ENCODE measurements at places on chromosomes 13 and 19.

DNA sequence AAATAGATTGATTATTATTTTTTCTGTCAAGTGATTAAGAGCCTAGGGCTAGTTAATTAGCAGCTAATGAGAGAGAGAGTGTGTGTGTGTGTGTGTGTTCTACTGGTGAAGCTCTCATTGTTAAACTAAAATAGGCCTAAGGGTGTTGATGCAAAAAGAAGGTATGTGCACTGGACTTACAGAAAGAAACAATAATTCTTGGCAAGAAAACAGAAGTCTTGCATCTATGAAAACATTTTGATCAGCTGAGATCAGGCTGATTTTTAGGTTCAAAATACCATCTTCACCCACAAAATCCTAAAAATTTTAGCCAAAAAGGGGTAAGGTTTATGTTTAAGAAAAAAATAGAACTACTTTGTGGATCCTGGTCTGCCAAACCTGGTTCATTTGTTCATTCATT lies 106.5 kb downstream of the POSTN start:
- DNase-seq = no peak

DNA sequence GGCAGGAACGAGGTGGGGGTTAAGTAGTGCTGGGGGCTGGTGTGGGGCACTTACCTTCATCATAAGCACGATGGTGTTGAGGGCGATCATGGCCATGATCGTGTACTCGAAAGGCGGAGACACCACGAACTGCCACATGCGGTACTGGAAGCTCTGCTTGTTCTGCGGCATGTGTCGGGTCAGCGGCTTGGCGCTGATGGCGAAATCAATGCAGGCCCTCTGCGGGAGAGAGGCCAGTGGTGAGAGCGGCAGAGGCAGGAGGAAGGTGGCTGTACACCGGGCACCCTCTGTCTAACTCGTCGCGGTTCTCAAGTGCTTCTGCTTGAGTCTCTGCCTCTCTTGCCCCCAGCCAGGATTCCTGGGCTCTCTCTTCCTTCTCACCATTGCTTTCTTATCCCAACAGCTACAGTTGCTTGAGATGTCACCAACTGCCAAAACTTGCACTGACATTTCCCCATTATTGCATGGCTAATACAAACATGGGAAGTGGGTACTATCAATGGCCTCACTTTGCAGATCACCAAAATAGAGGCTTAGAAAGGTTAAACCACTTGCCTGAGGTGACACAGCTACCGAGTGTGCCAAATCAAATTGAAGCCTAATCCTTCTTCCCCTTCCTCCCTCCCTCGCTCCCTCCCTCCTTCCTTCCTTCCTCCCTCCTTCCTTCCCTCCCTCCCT lies 105.0 kb downstream of the IER2 start:
- no peak for DNase-seq

- no peak for DNase-seq
Measured at GRCh38 chr13:111436446-111436845, 116.0 kb downstream of the TEX29 start.

DNA sequence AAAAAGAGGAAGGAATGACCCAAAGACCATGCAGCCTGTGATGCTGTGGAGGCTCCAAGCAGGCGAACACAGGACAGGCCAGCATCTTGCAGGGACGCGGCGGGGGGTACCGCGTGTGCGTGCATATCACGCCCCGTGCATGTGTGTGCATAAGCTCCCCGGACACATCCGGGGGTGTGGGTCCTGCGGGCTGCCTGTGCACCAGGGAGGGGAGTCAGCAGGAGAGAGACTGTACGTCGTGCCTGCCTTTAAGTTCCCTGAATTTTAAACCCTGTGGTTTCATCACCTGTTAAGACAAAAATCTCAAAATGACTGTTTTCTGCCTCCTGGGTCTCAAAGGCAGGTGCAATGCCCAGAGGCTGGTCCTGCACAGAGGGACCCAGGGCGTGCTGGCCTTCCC lies 16.6 kb downstream of the ADAT3 start:
- DNase-seq = no peak

DNA sequence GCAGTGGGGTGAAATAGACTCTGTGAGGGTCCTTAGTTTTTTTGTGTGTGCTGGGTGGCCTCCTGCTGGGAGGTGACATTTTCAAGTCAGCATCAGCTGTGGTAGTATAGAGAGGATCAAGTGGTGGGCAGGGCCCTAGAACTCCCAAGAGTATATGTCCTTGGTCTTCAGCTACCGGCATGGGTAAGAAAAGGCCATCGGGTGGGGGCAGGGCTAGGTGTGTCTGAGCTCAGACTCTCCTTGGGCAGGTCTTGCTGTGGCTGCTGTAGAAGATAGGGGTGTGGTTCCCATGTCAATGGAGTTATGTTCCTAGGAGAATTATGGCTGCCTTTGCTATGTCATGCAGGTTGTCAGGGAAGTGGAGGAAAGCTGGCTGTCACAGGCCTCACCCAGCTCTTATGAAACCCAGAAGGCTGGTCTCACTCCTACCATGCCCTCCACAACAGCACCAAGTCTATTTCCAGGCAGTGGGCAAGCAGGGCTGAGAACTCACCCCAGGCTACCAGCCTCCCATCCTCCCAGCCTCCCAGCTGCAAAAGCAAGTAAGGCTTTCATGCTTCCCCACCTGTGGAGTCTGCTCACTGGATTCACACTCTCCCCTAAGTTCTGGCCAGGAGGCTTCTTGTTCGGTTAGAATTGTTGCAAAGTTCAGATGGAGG lies 130.6 kb upstream of the SOX1 start:
- no peak for DNase-seq

DNA sequence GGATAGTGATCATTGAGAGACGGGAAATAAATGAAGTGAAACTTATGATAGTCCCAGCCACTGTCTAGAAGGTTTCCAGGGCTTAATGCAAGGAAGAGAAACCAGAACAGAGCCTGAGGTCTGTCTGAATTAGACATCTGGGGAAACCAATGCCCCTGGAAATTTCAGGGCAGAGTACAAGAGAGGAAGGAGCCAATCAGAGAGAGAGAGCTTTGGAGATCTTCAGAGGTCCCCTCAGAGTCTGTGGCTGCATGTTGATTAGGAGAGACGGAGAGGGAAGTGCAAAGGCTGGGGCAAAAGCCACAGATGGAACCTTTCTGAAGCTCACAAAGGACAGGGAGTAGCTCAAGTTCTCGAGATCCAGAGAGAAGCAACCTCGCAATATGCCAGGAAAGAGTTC lies 378.0 kb downstream of the DNAJC15 start:
- DNase-seq = no peak

GRCh38 chr19:38638461-38638860 lies 9.0 kb upstream of the ACTN4 start:
- no peak for DNase-seq
